NCI-H1694 (cell line): ENCODE measurements at places on chromosomes 16 and 17.

DNA sequence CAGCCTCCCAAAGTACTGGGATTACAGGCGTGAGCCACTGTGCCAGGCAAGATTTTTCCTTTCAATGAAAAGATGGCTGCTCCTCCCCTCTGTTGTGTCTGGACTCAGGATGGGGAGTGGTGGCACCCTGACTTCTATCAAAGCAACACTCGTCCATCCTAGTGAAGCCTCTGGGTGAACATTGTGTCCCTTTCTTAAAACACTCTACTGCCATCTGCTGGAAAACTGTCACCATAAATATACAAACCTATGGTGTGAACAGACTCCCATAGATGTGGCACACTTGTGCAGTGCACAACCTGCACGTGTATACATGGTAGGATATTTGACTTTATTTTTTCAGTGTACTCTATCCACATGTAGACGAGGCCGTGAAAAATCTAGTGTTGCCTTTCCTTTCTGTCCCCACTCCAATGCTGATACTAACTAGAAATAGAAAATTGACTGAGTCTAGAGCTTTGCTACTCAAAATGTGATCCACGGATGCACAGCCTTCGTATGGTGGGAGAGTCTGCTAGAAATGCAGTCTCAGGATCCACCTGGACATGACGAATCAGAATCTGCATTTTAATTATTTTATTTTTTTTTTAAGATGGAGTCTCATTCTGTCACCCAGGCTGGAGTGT lies 55.9 kb upstream of the PLCG2 start:
- peak; percentile 89 for DNase-seq

GRCh38 chr17:27379888-27380533 lies 76.2 kb upstream of the KSR1 start:
- no peak for DNase-seq

DNA sequence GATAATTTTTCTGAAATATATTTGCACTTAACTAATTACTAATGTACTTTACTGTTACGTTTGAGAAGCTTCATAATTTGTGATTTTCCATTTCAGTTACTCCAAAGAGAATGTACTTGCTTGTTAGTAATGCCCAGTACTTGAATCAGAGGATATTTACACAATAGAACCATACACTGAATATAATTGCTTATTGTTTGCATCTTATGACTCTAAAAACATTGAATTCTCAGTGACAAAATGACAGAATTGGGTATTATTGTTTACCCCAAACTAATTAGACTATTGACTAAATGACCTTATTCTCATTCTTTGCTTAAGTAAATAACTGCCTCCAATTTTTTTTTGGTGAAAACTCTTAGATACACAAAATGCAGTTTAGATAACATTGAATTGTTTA lies 8.9 kb downstream of the CCP110 start:
- no peak for DNase-seq

GRCh38 chr16:67932462-67932840 lies 789 bp upstream of the CTRL start:
- no peak for DNase-seq

GRCh38 chr17:2704890-2705248 lies 6.7 kb downstream of the CLUH start:
- DNase-seq = no peak

GRCh38 chr17:19728084-19728495 lies 11.7 kb upstream of the SLC47A2 start:
- DNase-seq = peak; percentile 17

DNA sequence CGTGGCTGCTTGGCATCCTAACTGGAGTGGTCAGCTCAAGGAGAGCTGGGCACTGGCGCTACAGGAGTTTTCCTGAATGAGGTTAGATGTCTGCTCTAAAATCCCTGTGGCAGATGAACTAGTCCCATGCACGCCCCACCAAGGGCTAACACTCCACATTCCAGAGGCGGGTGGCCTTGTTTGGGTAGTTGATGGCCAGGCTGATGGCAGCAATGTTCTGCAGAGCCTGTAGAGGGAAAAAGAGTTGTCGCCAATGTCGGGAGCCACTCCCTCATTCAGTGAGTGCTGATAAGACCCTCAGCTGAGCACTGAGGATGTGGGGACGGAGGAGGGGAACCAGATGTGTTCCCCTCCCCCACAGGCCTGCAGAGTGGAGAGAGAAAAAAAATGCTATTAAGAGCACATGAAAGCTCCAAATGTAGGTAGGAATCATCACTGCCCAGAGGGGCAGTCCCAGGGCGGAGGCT lies 42.5 kb upstream of the ATP2A3 start:
- no peak for DNase-seq

GRCh38 chr16:50208460-50208931 lies 55.4 kb downstream of the TENT4B start:
- DNase-seq = no peak

GRCh38 chr16:19005561-19006445 lies 22.1 kb downstream of the TMC7 start:
- DNase-seq = no peak

GRCh38 chr17:57317079-57317478 lies 60.8 kb downstream of the MSI2 start:
- DNase-seq = no peak

GRCh38 chr17:83089328-83090132 lies 10.1 kb downstream of the METRNL start:
- no peak for DNase-seq

GRCh38 chr16:10624527-10624926 lies 44.1 kb upstream of the EMP2 start:
- no peak for DNase-seq

DNA sequence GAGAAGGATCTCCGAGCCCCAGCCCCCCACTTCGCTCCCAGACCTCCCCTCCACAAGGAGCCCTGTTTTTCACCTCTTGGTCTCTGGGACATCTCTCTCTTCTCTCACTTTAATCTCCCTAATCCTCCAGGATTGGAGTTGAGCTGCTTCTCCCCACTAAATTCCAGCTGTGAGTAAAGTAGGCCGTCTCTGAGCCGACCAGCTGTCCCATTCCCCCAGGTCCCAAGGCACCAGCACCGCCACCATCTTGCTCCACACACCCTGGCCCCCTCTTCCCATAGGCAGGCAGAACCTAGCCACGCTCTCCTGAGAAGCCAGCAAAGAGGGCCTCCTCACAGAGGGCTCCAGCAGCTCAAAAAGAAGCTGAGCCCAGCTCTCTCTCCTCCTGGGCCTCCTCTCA lies 878 bp downstream of the DLG4 start:
- no peak for DNase-seq

GRCh38 chr17:77382966-77383612 lies 242.3 kb downstream of the SEC14L1 start:
- no peak for DNase-seq

DNA sequence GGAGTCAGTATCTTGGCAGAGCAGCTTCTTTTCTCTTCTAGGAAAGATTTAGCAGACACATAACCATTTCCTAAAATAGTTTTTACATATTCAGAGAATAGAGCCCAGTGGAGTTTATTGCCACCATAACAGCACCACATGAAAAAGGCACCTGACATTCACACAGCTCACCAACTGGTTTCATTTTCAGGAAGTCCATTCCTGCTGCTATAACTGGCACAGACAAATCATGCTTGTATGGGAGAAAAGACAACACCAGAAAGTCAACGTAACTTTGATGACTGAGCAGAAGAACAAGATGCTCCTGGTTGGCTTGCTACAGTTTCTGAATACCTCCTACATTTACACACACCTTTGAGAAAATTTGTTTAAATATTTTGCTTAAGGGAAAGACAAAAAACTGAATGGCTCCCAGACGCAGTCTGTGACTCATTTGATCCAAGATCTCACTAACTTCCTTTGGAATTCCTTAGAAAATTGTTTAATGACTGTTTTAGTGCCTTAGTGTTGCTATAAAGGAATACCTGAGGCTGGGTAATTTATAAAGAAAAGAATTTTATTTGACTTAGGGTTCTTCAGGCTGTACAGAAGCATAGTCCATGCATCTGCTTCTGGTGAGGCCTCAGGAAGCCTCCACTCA lies 1380.6 kb downstream of the CDH8 start:
- DNase-seq = no peak

DNA sequence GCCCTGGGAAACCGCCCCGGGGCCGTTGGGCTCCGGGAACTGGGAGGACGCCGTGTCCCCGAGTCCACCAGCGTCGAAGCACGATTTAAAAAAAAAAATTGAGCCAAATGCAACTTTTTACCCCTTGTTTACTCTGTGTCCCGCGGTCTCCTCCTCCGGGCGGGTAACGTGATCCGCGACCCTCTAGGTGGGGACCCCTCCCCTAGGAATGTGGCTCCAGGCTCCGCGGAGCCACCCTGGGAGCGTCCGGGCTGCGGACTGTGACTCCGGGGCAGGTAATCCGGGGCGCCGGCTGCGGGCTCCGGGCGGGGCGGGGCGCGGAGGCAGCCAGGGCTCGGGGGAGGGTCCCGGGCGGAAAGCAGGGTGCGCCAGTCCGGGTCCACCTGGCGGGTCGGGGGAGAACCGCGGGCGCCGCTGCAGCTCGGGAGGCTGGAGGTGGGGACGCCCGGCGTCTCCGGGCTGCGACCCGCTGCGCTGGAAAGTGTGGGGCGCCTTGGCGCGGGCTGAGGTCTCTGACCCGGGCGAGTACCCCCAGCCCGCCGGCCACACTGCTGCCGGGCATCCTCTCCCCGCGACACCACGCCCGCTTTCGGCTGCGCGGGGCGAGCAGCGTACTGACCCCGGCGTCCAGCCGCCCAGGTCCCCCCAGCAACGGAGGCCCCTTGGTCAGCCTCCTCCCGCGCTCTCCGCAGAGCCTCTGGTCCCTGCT lies 852 bp upstream of the HELZ start:
- no peak for DNase-seq

- DNase-seq = no peak
Observed at GRCh38 chr17:66543526-66543925, 241.1 kb downstream of the PRKCA start.

- DNase-seq = no peak
Observed at GRCh38 chr17:41785091-41785858, 1.2 kb downstream of the JUP start.

- no peak for DNase-seq
Observed at GRCh38 chr17:47310186-47310733, 13.5 kb upstream of the EFCAB13 start.

DNA sequence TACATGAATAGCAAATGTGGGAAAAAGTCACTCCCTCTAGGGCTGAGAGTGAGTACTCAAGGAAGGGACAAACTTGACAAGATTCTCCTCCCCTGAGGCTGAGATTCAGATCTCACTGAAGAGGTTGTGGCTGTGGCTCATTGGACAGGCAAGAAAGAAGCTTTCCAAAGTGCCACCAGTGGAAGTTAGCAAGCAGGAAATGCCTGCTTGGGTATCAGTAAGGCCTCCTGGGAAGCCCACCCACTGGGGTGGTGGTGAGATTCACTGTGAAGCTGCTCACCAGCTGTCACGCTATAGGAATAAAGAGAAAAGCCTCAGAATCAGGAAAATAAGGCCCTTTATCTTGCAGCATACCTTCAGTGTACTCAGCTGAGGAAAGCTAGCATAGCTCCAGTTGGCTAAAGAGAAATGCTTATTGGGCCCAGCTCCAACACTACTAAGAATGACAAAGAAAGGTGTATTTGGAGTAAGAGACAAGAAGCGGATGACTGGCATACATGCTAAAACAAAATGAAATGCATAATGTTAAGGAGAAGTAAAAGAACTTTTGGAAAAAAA lies 274.4 kb upstream of the TOM1L1 start:
- DNase-seq = no peak

GRCh38 chr16:54817432-54817831 lies 113.2 kb upstream of the IRX5 start:
- peak; percentile 24 for DNase-seq

GRCh38 chr17:30237296-30238002 lies 2.0 kb upstream of the SLC6A4 start:
- DNase-seq = no peak

DNA sequence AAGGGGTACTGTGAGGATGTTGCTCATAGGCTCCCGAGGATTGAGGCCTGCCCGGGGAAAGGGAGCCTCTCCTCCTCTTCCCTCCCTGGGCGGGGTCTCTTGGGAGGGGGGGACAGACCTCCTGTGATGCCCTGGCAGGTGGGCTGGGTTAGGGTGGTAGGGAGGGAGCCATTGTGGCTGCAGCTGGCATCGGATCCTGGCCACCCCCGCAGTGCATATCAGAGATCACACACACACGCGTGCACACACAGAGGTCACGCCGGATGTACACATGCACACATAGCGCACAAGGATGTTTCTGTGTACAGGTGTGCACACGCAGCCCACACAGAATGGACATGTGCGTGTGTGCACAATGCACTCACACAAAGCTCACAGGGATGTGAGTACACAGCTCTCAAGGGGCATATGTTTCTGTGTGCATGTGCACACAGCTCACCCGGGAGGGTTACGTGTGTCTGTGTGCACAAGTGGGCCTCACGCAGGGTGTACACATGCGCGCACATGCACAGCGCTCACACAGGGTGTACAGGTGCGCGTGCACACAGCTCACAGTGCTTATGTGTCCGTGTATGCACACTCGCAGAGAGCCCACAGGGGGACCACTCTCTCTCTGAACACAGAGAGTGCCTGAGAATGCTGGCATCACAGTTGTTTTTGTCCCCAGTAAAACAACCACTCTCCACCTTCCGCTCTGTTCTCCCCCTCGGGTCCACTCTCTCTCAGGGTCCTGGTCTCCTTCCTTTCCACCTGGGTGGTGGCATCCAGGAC lies 2.4 kb downstream of the GJD3 start:
- no peak for DNase-seq

DNA sequence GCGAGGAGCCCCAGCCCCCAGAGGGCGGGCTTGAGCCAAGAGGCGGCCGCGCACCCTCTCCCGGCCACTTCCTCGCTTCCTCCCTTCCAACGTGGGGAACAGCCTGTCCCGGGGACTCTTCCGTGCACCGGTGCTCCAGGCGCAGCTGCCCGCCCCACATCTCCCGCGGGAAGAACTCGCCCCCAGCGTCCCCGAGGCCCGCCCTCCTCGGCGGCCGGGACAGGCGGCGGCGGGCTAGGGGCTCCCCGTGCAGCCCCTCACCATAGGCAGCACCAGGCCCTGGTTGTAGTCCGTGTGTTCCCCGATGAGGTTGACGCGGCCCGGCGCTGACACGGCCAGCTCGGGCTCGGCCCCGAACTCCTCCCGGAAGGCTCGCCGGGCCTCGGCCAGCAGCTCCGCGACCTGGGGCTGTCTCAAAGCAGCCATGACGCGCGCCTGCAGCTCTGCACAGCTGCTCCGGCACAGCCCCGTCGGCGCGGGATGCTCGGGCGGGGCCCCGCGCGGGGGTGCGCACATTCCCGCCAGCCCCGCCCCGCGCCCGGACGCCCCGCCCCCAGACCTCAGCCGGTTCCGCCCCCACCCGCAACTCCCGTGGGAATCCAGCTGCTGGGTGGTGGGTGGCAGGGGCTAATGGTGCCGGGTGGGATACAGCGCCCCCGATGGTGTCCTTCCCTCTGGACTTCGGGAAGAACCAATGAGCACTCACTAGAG lies at the start of gene GALK1:
Gene GALK1, minus strand, starts transcription at position 482 of the 711 bp plus-strand sequence. Its CDS starts 56 bp downstream, at position 426.
- DNase-seq = no peak

DNA sequence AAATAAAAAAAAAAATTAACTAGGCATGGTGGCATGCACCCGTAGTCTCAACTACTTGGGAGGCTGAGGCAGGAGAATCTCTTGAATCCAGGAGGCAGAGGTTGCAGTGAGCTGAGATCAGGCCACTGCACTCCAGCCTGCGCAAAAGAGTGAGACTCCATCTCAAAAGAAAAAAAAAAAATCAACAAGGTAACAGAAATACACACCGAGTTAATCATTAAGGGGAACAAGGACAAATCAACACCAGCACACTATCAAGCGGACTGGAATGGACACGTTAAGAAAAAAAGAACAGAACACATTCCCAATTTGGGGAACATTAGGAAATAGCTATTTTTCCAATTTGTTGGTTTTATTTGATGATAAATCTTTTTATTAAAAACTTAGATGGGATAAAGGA lies 28.4 kb upstream of the GLG1 start:
- no peak for DNase-seq
